ENCODE measurements at places on chromosomes 7 and 10.

- peak; percentile 45 for DNase-seq
These were observed 2.7 kb downstream of the MXI1 start for GRCh38 chr10:110209926-110210673.

GRCh38 chr7:8114175-8114574 lies 145.6 kb downstream of the GLCCI1 start:
- no peak for DNase-seq

DNA sequence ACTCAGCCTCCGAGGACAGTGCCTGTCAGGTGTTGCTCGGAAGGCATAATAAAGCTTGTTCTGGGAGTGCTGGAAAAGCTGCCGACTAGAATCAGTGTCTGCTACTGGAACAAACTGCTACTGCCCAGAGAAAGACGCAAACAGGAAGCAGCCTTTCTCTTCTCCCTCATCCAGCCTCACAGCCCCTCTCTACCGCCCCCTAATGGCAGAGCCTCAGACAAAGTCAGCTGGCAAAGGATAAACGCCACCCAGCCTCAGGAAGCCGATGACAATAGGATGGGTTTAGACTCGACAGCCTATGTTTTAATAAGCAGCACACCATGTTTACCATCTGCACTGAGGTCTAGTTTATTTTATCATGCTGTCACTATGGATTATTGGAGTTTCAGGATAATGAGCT lies 169.5 kb upstream of the LYZL1 start:
- DNase-seq, result no peak

- no peak for DNase-seq
These were observed 17.9 kb upstream of the SEC61A2 start for GRCh38 chr10:12111528-12111927.

DNA sequence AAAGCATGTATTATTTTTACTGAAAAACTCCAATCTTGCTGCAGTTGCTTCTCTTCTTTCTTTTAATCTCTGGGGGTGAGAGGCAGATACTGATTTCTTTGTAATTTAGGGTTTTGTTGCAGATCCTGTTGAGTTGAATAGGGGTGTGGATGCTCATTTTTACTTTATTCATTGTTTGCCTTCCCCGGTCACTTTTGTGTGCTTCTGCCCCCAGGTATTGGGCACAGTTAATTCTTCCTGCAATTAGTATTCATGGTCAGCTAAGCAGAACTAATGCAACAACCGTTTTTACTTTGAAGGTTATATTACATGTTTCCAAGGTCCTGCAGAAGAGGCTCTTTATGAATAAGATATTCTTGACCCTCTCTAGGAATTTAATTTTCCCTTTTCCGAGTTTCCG lies 96.4 kb downstream of the BUB3 start:
- no peak for DNase-seq

GRCh38 chr7:149868623-149869290 lies 5.0 kb upstream of the ATP6V0E2 start:
- no peak for DNase-seq

DNA sequence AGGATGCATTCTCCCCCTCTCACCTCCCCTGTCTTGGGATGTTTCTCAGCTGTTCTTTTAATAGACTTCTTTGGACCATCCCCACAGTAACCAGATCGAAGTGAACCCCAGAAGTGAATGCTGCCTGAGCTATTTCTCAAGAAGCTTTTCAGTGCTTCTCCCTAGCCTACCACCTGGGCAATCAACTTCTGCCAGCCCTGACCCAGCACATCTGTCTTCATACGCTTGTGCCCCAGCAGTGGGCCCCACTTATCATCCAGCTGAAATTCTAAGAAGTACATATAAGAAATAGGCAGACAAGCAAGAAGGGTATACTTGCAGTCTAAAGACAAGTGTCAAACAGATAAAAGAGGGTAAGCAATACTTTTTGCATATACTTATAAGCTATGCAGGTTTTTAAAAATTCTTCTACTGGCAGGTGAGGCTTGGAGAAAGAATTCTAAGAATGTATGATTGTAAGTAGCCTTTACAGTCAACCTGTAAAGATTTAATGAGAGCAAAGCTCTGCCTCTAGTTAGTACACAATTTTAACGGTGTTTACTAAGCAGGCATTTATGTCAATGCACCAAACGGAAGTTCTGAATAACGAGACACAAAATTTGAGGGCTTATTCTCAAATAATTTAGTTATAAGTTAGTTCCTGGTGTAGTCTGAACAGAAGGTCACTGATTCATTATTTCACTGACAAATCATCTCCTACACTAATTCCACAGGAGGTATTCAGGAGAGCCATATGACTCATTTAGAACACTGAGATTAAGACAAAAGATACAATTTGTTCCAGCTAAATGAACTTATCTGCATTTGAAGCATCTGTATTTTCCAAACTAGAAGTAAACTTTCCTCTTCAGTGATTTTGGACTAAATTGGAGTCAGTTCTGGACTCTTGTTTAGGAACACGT lies 83.3 kb downstream of the RNLS start:
- peak; percentile 31 for DNase-seq

DNA sequence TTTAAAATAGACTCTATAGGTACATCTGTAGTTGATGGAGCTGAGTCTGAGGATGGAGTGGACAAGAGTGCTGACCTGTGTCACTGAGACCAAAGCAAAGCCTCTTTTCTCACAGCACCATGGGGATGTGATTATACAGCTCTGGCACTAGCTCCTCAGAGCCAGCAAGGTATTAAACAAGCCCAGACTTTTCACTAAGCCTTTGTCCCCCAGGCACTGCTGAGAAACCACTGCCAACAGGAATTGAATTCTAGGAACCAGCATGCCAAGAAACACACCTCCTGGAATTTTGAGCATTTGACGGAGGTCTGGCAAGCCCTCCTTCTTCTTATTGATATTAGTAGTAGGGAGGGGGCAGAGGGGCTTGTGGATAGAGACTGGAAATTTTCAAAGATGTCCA lies 147.0 kb downstream of the C1GALT1 start:
- DNase-seq, result no peak

DNA sequence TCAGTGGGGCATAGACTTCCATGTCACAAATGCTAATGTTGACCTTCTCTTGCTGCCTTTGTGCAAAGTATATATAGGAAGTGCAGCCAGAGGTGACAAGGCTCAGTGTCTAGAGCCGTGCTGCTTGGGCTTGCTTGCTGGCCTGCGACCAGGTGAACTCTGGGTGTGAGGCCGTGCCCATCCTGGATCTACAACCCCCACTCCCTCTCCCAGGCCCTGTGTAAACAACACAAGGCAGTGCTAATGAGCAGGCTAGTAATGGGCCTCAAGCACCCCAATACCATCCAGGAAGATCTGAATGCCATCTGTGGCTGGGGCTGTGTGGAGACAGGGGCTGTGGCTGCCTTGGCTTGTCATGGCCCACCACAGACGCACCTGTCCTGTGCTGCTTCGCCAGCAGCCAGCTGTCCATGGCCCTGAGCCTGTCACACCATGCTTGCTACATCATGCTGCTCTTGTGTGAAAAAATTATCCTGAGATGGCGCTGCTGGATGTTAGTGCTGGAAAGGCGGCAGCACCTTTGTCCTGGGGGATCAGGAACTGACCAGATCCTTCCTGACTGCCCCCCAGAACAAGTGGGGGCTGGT lies 107.6 kb upstream of the ZNF92 start:
- DNase-seq, result no peak

DNA sequence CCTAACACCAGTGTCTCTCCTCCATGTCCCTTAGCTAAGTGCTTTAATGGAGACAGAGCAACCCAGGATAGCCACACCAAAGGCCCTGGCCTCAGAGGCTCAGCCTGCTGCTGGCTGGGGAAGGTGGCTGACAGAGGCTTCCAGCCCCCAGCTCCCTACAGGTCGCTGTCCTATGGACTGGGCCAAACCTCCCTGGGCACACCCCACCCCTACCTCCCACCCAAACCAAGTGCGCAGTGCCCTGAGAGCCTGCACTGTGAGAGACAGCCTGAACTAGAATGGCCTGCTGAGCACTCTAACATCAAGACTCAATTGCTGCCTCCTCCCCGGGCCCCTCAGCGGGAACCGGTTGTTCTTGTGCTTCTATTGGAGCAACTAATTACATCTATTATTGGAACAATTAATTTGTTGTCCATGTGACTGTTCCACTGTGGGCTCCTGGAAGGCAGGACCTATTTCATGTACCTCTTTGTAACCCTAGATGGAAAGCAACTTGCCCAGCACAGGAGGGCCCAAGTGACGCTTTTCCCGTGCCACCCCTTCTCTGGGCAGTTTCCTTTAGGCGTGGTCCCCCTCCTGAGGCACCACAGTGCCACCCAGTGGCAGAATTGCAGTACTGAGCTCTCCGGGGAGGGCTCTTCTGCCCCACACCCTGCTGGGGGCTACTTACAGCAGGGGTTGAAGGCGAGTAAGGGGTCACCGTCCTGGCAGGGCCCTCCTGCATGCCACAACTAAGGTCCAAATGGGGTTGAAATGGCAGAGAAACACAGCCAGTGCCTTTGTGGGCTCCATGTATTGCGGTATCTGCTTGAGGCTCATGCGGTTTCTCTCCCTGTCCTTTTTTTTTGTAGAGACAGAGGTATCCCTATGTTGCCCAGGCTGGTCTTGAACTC lies 63.7 kb upstream of the WAPL start:
- DNase-seq, result peak; percentile 66

GRCh38 chr10:36053271-36053670 lies 411.2 kb upstream of the FZD8 start:
- no peak for DNase-seq

DNA sequence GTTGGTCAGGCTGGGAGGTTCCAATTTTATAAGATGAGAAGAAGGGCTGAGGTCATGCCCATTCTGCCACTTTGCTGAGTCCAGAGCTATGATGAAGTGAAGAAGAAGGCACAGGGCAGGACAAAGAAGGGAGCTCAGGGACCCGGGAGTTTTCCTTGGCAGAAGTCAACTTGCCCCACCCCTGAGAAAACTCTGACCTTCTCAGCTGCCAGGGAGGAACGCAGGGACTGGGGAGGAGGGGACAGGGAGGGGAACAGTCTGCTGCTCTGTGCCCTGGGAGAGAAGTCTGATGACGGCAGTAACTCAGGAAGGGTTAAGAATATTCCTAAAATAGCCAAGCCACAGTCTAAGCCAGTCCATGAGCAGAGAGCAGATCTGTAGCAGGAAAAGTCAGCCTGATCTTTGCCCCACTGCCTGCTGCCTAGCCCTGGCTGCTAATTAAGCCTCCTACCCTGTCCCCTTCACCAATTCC lies 11.7 kb downstream of the ADIRF start:
- DNase-seq, result no peak

- DNase-seq, result no peak
These were observed 239.9 kb upstream of the ZMIZ1 start for GRCh38 chr10:78828647-78829539.

GRCh38 chr10:131851346-131851745 lies 49.5 kb upstream of the PPP2R2D start:
- no peak for DNase-seq

DNA sequence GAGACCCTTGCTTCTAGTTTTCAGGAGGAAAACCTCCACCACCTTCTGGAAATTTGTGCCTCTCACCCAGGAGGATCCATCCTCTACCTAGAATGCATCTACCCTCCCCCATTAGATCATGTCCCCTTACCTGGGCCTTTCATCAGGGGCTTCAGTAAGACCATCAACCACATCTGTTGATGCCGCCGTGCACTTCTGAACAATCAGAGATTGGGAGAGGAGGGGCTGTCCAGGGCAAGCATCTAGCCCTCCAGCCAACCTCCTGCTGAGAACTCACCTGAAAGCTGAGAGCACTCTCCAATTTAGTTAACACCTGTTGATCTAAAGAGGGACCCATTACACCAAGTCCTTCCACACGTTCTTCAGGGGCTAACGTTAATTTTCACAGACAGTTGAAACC lies 57.6 kb upstream of the PIK3CG start:
- no peak for DNase-seq

DNA sequence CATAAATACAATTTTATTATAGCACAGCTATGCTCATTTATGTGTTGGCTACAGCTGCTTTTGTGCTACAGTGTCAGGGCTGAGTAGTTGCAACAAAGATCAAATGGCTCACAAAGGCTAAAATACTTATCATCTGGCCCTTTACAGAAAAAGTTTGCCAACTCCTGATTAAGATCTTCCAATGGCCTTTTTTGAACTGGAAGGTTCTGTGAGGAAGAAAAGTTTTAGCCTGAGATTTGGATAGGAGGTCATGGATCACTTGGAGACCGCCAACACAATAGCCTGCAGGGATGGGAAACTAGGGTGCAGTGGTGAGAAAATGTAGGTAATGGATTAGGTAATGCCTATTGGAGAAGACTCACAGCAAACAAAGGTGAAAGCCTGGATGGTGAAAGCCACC lies 169.8 kb downstream of the NOC3L start:
- no peak for DNase-seq

- DNase-seq, result no peak
These were observed 6.6 kb upstream of the DEPP1 start for GRCh38 chr10:44985175-44985681.

Data from astrocyte of the spinal cord (primary cell).